LoVo (cell line): ENCODE measurements at places on chromosomes 5 and 9.

- no peak for DNase-seq
Measured at GRCh38 chr9:88749420-88749819, 214.4 kb downstream of the NXNL2 start.

- DNase-seq, result no peak
Measured at GRCh38 chr9:1013021-1013420, 36.6 kb downstream of the DMRT3 start.

DNA sequence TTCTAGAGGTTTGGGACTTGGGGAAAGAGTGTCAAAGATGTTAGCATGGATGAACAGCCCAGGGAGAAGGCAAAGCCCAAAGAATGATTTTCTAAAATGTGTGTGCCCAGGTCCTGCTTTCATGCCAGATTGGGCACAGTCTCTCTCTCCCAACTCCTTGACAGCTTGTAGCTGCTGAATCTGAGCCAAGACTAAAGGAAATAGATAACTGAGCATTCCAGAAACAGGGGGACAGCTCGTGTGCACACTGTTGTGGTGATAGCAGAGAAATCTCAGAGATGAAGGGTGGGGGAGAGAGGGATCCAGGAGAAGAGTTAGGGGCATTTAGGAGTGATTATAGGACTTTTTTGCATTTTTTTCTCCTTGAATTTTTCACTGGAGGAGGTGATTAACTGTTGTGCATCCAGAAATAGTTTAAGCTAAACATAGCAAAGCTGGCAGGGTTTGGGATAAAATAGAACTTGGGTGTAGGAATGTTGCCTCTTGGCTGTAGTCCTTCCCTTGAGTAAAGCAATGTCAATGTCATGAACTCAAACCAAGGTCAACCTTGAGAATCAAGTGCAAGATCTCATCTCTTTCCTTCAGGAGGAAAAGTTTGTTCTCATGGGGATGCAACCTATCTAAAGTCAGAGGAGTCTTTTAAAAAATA, 245.9 kb downstream of the SH3GL2 start:
- no peak for DNase-seq

DNA sequence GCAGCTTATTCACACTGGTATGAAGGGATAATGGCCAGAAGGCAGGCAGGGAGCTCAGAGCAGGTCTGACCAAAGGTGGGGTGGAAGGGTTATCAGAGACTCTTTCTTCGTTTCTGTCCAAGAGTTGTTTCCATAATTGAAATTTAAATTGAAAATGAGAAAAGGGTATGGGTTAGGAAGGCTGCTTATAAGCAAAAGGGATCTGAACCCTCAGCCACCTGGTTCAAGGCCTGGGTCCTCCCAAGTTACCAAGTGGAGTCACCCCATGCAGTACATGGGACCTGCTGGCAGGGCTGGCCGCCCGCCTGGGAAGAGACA, 17.8 kb downstream of the EEIG1 start:
- DNase-seq, result no peak

GRCh38 chr5:60101573-60101972, 208.0 kb upstream of the PDE4D start:
- DNase-seq, result no peak

DNA sequence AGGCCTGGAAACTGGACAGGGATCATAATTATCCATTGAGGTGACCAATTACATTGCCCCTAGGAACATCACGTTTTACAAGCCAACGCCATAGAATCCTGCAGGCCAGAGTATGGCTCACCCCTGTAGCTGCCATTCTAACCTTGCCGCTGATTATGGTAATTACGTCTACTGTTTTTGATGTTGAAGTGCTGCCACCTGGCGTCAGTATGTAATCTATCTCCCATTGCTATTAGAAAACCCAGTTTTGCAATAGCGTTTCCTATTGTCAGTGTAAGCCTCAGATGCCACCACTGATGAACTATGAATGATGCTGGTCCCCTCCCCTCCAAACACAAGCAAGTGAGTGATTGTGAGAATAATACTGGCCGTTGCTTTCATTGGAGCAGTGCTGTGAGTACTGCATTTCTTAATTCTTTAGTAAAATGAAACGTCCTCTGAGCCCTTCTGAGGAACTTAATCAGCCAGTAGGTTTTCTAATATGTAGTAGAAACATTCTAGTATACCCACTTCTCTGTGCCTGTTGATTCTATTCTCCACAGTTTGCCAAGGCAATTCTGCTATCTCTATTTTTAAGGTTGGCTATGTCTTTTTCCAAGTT, 100.5 kb upstream of the NMUR2 start:
- DNase-seq, result peak; percentile 54

DNA sequence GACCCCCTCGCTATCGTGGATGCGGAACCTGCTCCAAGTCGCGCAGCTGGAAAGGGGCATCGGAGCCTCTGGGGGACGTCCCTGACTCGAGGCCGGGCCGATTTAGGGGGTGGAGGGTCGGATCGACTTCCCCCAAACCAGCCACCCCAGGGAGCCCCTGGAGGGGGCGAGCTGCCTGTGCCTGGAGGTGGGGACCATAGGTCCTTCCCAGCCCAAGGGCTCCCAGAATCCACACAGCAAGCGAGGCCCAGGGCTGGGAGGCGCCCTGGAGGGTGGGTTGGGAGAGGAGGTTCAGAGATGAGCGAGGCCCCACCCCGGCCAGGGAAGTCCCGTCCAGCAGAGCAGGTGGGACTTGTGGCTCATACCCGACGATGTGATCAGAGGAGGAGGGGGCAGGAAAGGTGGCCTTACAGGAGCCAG, 147.6 kb downstream of the GAPVD1 start:
- peak; percentile 6 for DNase-seq

GRCh38 chr5:180644129-180644824, 5.1 kb downstream of the FLT4 start:
- DNase-seq, result no peak

GRCh38 chr9:80467632-80468031, 895.9 kb downstream of the TLE4 start:
- no peak for DNase-seq

DNA sequence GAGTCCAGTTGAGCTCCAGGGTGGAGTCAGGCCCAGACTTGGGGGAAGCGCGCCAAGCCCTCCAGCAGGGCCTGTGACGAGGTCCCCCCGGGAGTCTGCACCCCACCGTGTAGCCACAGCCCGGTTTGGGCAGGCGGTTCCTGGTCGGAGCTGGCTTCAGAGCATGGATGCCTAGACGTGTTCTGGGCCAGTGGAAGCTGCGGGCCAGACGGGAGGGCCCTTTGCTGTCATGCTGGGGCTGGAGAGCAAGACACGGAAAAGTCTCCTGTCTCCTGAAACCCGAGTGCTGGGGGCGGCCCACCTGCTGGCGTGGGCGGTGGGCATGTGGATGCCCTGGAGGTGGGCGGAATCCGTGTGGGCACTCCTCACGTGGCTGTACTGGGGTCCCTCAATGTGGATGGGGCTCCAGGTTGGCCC, 1.9 kb downstream of the GPSM1 start:
- no peak for DNase-seq

DNA sequence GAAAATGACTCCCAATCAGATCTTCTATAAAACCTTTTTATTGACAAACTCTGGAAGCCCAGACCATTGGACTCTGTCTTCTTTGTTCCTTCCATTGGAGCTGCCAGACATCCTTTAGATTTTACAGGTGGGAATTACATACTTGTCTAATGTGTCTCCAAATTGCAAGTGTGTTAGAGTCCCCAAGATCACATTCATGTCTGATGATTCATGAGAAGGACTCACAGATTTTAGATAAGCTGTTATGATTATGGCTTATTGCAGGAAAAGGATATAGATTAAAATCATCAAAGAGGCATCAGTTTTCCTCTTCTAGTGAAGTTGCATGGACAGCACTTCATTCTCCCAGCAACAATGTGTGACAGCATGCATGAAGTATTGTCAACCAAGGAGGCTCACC, 70.4 kb downstream of the MUSK start:
- peak; percentile 14 for DNase-seq

GRCh38 chr9:89993678-89994630, 389.1 kb downstream of the GADD45G start:
- peak; percentile 24 for DNase-seq

GRCh38 chr5:134552301-134552700, 26.8 kb downstream of the JADE2 start:
- DNase-seq, result no peak

DNA sequence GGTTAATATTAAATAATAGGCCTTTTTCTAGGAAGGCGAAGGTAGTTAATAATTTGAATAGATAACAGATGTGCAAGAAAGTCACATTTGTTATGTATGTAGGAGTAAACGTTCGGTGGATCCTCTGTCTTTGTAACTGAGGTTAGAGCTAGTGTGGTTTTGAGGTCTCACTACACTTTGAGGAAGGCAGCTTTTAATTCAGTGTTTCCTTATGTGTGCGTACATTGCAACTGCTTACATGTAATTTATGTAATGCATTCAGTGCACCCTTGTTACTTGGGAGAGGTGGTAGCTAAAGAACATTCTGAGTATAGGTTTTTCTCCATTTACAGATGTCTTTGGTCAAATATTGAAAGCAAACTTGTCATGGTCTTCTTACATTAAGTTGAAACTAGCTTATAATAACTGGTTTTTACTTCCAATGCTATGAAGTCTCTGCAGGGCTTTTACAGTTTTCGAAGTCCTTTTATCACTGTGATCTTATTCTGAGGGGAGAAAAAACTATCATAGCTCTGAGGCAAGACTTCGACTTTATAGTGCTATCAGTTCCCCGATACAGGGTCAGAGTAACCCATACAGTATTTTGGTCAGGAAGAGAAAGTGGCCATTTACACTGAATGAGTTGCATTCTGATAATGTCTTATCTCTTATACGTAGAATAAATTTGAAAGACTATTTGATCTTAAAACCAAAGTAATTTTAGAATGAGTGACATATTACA, 45.7 kb downstream of the TGFBR1 start:
- DNase-seq, result no peak

GRCh38 chr5:168030912-168031311, 260.5 kb upstream of the WWC1 start:
- no peak for DNase-seq

DNA sequence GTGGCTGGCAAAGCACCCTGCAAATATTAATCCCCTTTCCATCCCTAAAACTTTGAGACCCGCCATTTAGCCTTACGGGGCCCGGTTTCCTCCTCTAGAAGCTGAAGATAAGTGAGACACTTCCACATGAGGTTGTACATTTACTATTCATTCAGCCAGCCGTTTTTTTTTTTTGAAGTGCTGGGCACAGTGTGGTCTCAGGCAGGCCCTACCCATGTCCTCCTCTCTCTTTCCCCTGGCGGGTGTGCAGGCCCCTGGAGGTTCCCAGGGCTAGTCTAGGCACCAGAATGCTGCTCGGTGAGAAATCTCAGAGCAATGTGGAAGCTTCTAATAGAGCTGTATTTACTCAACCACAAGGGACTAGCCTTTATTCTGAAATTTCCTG, 107.4 kb upstream of the LARP1 start:
- DNase-seq, result no peak

DNA sequence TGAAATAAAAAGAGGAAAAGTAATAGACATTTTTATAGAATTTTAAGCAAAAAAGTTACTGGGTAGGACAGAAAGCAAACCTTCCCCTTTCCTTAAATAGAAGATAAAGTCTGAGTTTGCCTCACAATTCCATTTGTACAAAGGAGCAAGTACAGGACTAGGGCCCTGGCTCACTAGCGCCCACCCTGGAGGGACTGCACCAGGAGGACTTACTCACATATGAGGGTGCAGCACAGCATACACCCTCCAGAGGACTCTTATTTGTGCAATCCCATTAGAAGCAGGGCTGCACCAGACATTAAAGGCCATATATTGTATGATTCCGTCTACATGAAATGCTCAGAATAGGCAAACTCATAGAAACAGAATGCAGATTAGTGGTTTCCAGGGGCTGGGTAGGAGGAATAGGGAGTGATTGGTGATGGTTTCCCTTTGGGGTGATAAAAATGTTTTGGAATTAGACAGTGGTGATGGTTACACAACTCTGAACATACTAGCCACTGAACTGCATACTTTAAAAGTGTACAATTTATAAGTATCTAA, 4.5 kb downstream of the REEP5 start:
- DNase-seq, result no peak

GRCh38 chr5:2756211-2757152, 5.0 kb upstream of the IRX2 start:
- no peak for DNase-seq

GRCh38 chr5:60207040-60207439, 313.5 kb upstream of the PDE4D start:
- DNase-seq, result no peak

DNA sequence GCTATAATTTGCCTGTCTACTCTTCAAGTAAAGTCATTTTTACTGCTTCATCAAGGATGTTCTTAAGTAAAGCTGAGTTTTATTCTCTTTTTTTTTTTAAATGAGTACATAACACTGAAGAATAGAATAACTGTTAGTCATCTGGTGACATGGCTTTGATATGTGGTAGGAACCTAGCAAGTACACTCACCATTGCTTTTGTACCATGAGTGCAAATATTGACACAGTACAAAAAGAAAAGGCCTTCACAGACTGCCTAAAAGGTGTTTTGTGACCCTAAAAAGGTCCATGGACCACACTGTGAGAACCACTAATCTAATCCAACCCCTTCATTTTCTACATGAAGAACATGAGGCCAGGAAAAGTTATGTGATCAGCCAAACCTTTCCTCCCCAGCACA, 55.0 kb downstream of the ECPAS start:
- DNase-seq, result no peak

DNA sequence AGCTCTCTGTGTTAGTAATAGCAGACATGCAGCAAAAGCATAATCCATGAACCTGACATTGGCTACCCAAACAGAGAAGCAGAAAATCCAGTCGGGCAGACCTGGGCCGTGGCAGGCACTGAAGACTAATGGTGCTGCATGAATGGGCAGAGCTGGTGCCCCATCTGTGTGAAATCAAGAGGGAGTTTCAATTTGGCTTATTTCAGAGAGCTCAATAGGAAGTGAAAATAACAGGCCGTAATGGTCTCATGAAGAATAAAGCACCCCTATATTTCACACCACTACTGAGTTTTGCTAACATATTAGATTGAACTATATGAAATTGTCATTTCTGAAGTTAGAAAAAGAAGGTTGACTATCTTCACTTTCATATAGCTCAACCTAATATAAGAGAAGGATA, 149.7 kb downstream of the ENC1 start:
- no peak for DNase-seq

- no peak for DNase-seq
Measured at GRCh38 chr5:61461417-61461816, 129.4 kb downstream of the ZSWIM6 start.

DNA sequence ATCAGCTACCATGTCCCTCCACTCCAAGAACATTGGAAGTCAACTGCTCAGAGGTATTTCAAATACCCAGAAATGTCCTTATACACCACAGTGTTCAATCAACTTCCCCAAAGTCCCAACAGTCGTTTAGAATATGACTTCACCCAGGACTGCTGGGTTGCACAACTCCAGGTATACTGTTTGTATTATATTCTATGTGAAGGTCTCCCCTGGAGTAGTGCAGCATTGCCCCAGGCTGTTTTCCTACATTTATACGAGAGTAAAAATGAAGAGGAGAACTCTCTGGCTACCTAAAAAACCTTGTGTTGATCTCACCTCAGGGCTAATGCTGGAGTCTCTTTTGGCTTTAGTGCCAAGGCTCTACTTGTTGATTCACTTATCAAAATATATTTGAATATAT, 183.6 kb upstream of the MAP3K1 start:
- DNase-seq, result no peak

DNA sequence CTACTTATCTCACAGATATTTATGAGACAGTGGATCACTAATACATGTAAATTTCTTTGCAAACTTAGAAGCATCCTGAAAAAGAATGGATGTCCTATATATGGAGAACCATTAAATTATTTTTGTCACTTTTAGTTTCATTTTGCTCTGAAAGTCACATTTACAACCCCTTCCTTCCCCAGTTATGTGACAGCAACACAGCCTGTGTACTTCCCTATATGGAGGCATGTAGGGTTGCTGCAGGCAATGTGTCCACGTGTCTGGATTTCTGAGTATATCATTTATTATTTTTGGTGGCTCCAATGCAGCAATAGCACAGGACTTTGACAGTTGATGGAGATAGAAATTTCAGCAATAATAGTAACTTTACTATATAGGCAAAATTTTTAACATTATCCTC, 156.4 kb downstream of the ST8SIA4 start:
- no peak for DNase-seq
